ENCODE measurements at places on chromosomes 11 and 22.

DNA sequence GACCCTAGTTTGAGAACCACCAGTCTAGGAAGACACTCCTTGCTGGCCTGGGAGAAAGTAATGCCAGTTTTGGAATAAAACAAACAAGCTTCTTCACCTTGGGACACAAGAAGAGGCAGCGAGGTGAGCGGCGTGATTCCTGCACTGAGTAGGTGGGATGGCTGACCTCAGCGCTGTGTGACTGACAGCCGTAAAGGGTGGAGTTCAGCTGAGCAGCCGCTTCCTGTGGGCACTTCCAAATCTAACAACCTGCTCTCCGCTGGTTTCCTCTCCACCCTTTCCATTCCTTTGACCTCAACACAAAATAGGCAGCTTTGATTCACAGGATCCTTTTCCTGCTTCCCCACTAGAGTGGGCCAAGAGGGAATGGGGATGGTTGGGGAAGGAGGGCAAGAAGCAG is 45.8 kb downstream of the PC start:
- no peak for DNase-seq

DNA sequence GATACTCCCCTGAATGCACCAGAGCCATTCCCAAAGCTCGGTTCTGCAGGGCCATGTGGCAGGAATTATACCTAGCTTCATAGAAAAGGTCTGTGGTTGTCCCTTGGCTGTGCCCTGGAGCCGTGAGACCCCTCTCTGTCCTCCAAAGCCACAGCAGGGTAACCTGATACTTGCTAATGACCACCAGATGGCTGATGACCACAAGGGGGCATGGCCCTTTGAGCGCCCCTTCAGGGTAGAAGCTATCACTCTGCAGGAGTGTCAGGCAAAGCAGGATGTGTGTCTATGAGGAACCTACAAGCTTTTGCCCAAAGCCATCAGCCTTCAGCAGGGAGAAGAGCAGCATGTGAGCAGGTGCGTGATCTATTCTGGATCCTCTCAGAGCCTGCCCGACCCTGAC is 95.3 kb downstream of the NTM start:
- no peak for DNase-seq

DNA sequence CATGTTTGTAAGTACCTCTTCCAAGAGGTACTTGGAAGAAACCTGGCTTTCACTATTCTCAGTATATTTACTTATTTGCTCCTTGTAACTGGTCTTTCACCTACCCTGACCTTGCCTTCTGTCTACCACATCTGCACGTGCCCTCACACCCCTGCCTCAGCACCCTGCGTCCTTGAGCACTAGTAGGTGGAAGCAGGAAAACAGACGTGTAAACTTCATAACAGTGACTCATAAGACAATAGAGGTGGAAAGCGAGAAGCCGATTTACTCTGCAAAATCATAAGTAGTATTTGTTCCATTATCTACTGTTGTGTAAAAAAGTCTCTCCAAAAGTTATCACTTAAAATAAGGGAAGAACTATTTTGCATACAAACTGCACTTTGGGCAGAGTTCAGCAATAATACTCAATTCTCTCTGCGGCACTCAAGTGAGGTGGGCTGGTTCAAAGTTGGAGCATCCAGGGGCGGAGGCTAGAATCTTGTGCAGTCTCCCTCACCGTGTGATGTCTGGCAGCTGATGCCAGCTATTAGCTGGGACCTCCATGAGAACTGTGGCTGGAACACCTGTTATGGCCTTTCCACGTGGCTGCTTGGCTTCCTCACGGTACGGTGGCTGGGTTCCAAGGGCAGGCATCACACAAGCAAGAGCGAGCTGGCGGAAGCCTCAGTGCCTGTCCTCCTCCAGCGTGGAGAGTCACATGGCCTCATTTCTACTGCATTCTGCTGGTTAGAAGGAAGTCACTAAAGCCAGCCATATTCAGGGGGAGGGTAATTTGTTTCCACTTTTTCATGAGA is 30.4 kb downstream of the PACS1 start:
- DNase-seq, result peak; percentile 54

GRCh38 chr11:17748761-17749721 is 14.5 kb downstream of the KCNC1 start:
- DNase-seq, result no peak

DNA sequence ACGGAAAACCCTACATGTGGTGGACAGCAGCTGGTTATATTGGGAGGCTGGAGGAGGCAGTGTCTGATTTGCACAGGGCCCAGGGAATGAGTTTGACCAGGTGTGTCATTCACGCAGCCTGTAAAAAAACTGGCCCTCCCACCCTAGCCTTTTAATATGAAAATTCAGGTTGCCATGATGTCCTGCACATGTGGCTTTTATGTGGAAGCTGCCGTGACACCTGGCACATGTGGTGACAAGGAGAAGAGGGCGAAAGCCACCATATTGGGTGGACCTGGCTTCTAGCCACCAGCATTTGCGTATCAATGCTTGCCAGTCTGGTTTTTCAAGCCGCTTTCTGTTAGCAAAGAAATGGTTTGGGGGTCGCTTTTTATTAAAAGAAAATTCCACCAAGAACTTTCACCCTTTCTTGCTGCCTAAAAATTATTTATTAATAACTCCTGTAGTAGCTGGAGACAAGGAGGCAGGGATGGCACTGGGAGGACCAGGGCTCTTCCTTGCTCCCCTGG is 43.4 kb downstream of the ZNF280B start:
- DNase-seq, result no peak

DNA sequence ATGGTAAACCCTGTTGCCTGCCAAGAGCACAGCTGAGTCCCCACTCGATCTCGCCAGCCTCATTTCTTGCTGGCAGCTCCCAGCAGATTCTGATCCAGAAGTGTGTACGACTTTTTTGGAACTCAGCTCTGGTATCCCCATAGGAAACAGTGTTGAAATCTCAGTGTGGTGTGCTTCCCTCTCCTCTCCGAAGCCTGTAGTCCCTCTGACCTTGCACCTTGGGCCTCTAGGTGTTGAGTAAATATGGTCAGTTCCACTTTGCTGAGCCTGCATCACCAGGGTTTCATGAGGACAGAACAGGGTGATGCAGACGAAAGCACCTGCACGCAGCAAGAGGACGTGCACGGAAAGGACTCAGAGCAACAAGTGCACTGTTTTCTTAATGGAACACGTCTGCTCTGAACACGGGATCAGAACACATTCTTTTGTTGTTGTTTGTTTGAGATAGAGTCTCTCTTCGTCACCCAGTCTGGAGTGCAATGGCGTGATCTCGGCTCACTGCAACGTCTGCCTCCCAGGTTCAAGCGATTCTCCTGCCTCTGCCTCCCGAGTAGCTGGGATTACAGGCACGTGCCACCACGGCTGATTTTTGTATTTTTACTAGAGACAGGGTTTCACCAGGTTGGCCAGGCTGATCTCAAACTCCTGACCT is 3.8 kb upstream of the CPT1A start:
- no peak for DNase-seq

DNA sequence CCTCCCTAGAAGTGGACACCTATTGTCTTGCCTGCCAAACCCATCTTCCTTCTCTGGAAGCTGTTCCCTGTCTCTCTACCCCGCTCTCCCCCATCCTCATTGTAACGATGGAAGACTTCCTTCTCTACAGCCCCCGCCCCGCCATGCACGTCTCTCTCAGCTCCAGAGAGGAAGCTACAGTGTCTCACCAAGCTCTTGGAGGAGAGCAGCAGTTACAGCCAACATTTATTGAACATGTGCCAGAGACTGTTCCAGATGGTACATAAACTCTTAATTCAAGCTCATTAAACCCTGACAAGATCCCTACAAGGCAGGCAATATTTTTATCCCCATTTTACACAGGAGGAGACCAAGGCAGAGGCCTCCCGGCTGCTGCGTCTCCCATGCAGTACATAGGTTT is 15.1 kb downstream of the MCHR1 start:
- DNase-seq, result no peak

- peak; percentile 17 for DNase-seq
Observed at GRCh38 chr11:33716243-33716642, 15.6 kb upstream of the C11orf91 start.

DNA sequence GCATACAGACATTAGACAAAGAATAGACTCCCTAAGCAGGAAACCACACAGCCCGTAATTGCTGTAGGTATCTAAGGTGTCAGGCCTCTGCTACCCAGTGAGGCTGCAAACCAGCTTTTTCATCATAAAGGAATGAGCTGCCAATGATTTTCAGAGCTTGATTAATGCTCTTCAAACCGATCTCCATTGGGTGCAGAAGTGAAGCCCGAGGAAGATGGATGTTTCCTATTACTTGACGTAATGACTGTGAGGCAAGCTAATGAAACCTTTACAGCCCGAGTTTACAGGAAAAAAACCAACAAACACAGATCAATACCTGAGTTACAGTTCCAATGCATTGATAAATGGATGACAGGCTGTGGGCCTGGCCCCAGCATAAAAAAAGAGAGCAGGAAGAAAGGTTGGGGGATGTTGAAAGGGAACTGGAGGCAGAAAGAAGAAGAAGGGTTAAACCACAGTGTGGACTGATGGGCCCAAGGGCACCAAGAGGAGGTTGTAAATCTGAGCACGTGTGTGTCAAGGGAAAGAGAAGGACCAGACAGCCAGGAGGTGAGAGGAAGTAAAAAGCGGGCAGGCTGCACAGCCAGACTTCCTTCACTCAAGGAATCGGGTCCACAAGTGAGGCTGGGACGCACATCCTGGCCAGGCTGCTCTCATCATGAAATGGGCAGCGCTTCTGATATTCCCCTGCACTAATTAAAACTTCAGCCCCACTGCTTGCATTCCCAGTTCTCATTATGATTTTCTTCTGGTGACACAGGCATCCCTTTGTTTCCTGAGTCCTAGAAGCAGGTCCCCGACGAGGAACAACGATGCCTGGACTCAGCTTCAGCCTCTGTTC is 70.6 kb upstream of the NTM start:
- no peak for DNase-seq

DNA sequence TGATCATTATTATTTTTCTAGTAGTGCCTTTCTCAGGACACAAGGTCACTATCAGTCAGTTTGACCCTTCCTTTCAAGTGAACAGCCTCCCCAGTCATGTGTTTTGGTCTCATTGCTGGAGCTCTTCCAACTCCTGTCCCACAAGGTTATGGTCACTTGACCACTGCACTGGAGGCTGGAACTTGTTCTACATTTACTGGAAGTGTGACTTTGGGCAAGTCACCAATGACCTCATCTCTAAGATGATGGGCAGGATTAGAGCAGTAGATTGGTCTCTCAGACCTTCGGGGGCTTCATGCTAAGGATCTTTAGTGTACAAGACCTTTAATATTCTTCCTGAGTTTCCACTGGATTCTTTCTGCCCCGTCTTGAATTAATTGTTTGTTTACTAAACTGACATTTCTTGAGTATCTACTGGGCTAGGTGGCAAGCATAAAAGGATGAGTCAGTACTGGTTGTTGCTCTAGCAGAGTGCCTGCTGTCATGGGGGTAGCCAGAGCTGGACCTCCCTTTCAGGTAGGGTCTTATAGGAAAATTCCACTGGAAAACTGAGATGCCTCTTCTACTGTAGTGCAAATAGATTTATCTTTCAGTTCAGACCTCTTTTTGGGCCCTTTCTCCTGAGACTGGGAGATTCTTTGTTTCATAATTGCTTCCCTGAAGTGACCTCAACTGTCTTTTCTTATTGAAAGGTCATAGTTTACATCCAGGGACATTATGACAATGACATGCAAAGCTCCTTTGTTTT is 106.8 kb downstream of the GRAMD1B start:
- no peak for DNase-seq

DNA sequence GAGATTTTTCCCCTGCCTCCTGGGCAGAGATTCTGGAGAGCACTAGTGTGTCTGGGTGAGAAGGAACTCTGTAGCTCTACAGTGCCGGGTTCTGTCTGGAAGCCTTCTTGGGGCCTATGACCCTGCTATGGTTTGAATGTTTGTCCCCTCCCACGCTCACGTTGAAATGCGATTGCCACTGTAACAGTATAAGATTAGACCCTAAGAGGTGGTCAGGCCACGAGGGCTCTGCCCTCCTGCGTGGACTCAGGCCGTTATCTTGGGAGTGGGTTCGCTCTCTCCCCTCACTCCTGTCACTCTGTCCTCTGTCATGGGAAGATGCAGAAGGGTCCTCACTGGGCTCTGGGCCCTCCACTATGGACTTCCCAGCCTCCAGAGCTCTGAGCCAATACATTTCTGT is 3.5 kb downstream of the AP5B1 start:
- no peak for DNase-seq

DNA sequence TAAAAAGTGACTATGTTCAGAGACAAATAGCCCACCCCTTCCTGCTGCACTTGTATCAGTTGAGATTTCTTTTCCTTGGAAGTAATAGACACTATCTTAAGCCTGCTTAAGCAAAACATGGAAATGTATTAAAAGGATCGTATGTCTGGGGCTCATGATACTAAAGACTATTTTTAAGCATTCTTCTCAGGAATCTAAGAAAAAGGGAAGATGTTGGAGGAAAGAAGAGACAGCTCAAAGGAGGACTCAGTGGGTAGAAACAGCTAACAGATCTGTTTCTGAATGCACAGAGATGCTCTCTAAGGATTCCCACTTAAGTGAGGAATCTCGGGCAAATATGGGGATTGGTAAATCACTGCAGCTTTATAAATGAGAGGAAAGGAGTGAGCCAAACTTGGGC is 62.5 kb downstream of the FAM76B start:
- no peak for DNase-seq

DNA sequence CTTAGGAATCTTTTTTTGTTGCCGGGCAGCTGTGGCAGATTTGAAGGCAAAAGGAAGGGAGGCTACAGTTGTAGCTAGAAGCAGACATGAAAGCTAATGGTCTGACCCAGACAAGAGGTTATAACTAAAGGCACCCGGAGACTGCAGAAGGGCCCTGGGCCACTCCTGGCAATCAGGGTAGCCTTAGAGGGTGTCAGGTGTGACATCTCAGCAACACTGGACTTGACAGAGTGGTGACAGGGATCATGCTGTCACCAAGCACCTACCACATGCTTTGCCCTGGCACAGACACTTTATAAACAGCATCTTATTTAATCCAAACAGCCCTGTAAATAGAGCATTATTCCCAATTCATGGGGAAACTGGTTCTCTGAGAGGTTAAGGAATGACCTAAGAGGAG is 25.7 kb downstream of the TUB start:
- DNase-seq, result no peak

GRCh38 chr11:4642043-4642442 is 1.7 kb upstream of the OR51E1 start:
- DNase-seq, result no peak

DNA sequence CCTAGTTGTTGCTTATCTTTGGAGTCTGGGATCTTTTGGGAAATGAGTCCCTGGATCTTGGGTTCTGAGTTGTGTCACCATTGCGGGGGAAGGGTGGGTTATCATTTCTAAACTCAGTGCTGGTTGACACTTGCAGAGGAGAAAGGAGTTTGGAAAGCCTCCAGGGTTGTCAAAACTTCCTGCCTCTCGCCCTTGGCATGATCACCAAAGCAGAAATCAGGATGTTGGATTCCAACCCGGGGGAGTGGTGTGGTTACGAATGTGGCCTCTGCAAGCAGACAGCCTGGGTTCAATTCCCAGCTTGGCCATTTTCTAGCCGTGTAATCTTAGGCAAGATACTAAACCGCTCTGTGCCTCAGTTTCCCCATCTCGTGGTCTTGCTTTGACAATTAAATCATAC is 24.3 kb downstream of the CD6 start:
- DNase-seq, result no peak

GRCh38 chr11:47373876-47374719 is 4.2 kb downstream of the SPI1 start:
- DNase-seq, result peak; percentile 39

All from AML-193 (cell line).